ENCODE measurements at places on chromosomes 2 and 18.

DNA sequence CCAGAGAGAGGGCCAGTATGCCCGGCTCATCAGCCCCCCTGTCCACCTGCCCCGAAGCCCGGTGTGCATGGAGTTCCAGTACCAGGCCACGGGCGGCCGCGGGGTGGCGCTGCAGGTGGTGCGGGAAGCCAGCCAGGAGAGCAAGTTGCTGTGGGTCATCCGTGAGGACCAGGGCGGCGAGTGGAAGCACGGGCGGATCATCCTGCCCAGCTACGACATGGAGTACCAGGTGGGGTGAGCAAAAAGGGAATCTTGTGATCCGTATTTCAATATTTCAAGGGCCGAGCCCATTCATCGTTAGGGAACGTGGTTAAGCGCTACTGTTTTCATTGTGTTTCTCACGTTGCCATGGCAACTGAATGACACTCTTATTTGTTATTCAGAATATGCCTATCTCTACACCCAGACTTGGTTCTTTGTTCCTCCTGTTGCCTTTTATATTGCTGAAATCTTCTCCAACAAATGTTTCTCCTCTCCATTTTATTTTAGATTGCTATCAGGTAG is 81.5 kb downstream of the NRP2 start:
- peak; percentile 38 for DNase-seq

GRCh38 chr18:59379772-59380522 is 20.9 kb upstream of the LMAN1 start:
- no peak for DNase-seq

- DNase-seq = peak; percentile 80
Observed at GRCh38 chr2:172375251-172375650, 52.1 kb upstream of the ITGA6 start.

- no peak for DNase-seq
Observed at GRCh38 chr2:235582729-235583128, 88.9 kb downstream of the AGAP1 start.

- DNase-seq = no peak
Observed at GRCh38 chr2:2649109-2650072, 318.3 kb upstream of the MYT1L start.

DNA sequence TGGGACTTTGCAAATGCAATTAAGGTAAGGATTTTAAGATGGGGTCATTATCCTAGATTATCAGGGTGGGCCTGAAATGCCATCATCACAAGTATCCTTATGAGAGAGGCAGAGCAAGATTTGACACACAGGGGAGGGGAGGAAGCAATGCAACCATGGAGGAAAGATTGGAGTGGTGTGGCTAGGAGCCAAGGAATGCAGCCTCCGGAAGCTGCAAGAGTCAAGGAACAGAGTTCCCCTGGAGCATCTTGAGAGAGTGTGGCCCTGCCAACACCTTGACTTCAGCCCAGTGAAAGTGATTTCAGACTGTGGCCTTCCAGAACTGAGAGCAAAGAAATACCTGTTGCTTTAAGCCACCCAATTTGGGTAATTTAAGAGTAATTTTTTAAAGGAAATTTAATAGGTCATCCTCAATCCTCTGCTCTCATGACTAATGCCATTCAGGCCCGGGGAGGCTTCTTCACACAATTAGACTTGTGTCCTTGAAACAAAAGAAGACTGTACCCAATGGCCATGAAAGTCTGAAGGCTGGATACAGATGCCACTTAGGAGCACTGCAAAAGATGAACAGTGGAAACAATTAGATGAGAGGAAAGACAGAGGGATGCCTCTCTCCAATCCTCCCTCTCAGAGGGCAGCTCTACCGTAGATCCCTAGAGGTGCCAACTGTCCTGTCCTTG is 250.3 kb upstream of the ID2 start:
- no peak for DNase-seq

DNA sequence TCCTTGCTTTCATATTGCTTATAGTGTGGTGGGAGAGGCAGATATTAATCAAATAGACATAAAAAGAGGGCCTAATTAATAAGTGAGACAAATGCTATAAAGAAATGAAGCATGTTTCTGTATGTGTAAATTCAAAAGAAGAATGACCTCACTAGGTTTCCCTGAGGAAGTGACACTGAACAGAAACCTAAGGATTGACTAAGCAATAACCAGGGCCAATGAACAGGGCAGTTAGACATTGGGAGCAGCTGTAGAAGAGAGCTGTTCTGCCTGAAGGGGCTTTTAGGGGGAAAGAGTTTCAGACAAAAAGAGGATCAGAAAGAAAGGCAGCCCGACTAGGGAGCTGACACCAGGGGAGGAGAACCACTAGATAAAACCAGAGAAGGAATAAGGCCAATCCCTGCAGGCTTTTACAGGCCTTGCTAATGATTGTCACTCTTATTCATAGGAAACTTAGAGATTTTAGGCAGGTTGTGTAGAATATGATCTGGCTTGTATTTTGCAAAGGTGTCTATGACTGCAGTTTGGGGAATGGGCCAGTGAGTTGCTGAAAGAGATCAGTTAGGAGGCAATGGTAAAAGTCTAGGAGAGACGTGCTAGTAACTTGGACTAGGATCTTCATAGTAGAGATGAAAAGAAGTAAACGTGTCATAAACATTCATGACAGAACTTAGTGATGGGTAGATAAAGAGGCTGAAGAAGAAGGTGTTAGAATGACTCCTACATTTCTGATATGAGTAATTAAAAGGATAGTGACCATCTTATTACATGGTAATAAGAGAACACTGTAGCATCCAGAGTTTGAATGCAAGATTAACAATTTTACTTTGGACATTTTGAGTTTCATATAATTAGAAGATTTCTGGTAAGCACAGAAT is 26.8 kb upstream of the NABP1 start:
- DNase-seq = peak; percentile 60

- DNase-seq = no peak
Observed at GRCh38 chr18:33641141-33641540, 63.1 kb downstream of the ASXL3 start.

- no peak for DNase-seq
Observed at GRCh38 chr2:30030361-30030760, 109.0 kb upstream of the ALK start.

DNA sequence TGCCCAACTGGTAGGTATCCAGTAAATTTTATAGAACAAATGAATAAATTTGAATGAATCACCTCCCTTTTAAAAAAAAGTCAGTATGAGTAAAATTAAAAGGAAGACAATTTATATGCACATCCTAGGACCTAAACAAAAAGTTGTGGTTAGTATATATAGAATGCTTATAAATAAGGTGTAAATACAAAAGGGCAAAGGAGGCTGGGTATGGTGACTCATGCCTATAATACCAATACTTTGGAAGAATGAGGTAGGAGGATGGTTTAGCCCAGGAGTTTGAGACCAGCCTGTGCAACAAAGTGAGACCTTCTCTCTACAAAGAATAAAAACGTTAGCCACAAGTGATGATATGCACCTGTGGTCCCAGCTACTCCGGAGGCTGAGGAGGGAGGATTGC is 12.8 kb downstream of the C2orf69 start:
- no peak for DNase-seq

Measured in suppressor macrophage (primary cell).